ENCODE measurements at places on chromosomes 13 and 19.

DNA sequence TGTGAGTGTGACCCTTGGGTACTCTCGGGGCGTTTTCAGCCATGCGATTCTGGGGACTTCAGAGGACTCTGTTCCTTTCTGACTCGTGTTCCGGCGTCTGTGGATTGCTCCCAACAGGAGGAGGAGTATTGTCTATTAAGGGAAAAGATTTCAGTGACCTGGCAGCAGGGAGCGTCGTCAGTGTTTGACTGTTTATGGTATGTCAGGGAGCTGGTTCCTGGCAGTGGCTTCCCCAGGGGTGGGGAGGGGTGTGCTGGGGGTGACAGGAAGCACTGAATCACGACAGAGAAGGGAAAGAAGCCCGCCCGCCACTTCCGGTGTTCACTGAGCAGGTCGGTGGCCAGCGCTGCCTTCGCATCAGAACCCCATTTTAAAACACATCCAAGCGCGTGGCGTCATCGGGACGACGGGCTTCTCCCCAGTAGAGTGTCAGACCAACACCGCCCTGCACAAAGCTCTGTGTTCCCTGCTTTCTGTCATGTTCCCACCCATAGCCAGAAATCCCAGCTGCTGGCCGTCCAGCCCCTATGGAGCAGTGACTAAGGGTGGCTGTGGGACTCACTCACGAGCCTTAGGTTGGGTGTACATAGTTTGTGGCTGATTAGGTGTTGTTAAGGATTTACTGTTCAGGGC, 33.8 kb downstream of the COL4A2 start:
- no peak for DNase-seq

- DNase-seq: no peak
These were observed 1.8 kb downstream of the SPPL2B start for GRCh38 chr19:2330255-2330631.

DNA sequence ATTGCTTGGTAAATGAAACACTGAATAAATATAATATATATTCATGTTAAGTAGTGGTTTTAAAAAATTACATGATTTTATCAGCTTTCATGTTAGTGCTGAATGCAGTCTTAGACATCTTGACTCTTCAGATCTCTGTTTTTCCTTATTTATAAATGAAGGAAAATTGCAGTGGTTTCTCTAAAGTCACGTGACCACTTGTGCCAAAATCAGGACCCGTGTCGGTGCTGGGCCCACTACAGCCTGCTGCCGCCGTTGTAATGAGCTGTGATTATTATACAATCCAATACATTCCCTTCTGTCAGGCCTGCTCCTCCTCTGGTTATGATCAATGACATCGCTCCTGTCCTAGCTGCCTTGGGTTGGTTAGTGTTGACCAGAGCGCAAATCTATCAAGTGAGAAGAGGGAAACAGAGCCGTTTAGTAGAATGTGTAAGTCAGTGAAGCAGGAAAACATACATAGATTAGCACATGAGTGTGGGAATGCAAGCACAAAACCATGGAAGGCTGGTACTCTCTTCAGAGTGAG, 88.2 kb downstream of the AKAP11 start:
- DNase-seq: no peak

GRCh38 chr13:34037636-34038540, 219.9 kb downstream of the RFC3 start:
- DNase-seq: no peak

DNA sequence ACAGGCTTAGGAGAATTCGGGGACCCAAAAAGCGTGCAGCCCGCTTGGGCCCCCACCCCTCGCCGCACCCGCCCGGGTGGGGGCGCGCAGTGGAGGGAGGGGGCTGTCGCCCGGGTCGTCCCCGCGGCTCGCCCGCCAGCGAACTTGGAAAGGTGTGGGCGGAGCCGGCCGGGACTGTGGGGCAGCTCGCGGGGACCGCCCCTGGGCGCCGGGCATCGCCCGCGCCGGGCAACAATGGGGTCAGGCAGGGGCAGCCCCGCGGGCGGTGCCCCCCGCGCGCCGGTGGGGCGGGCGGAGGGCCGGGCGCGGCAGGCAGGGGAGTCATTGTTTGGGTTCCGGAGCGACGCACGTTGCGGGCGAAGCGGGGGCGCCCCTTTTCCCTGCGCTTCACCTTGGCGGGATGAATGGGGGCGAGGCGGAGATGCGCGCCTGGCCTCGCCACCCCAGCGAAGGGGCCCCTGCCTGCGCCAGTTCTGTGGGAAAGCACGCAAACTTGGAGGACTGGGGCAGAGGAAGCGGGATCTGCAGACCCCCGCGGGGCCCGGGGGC, 647 bp upstream of the KLF12 start:
- DNase-seq: no peak

GRCh38 chr19:16591803-16592556, 19.8 kb upstream of the SLC35E1 start:
- no peak for DNase-seq

GRCh38 chr19:2043961-2044708, 6.9 kb downstream of the MKNK2 start:
- no peak for DNase-seq

GRCh38 chr19:13241231-13242104, 91.3 kb downstream of the IER2 start:
- no peak for DNase-seq

DNA sequence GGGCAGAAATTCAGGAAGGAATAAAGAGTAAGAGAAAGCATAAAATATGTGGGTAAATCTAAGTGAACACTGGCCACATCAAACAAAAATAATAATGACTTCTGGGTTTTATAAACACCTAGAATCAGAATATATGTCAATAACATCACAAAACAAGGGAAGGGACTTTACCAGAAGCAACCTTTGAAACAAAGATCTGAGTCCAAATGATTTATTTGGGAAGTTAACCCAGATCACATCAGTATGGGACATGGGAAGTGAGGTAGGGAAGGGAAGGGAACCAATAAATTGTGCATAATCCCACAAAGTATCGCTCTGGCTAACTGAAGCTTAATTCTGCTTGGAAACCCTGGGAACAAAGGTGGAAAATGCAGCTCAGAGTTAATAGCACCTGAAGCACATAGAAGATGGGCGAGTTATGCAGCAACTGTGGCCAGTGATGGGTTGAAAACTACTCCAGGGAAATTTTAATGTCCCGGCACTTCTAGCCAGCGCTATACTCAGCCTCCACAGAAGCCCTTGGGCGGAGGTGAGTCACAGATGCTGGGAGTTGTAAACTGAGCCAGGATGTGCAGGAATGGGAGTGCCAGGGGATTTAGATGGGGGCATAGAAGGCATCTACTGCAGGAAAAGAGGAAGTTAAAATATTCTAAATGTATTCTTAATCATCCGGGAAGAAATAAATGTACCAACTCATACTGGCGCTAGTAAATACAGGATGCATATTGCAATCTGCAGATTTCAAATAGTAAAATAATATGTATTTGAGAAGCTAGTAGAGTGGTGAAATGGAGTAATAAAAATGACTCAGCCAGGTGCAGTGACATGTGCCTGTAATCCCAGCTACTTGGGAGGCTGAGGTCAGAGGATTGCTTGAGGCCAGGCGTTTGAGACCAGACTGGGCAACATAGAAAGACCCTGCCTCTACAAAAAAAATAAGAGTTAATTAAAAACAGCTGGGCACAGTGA, 34.2 kb upstream of the CEBPG start:
- no peak for DNase-seq

DNA sequence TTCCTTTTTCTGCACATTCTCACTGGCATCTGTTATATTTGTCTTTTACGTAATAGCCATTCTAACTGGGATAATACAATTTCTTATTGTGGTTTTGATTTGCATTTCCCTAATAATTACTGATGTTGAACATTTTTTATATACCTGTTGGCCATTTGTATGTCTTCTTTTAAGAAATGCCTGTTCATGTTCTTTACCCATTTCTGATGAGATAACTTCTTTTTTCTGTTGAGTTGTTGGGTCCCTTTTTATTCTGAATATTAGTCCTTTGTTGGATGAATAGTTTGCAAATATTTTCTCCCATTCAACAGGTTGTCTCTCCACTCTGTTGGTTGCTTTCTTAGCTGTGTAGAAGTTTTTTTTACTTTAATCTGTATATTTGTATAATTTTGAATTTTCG, 147.7 kb upstream of the TRPC4 start:
- no peak for DNase-seq

GRCh38 chr19:7441468-7442146, 47.2 kb downstream of the PEX11G start:
- no peak for DNase-seq

DNA sequence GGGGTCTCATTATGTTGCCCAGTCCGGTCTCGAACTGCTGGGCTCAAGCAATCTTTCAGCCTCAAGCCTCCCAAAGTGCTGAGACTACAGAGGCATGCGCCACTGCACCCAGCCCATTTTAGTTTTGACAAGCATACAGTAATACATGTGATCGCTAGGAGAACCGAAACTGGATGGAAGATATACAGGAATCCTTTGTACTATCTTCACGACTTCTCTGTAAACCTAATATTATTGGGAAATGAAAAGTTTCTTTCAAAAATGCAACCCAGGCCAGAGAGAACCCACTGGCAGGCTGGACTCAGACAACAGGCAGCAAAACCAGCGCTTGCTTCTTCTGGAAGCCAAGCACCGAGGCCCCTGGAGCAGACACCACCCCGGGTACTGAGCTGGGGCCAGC, 9.4 kb downstream of the C19orf12 start:
- no peak for DNase-seq

- no peak for DNase-seq
These were observed 254.7 kb upstream of the KLHL1 start for GRCh38 chr13:70362820-70363570.

- DNase-seq: no peak
These were observed 13.0 kb upstream of the USP29 start for GRCh38 chr19:57106722-57107235.

DNA sequence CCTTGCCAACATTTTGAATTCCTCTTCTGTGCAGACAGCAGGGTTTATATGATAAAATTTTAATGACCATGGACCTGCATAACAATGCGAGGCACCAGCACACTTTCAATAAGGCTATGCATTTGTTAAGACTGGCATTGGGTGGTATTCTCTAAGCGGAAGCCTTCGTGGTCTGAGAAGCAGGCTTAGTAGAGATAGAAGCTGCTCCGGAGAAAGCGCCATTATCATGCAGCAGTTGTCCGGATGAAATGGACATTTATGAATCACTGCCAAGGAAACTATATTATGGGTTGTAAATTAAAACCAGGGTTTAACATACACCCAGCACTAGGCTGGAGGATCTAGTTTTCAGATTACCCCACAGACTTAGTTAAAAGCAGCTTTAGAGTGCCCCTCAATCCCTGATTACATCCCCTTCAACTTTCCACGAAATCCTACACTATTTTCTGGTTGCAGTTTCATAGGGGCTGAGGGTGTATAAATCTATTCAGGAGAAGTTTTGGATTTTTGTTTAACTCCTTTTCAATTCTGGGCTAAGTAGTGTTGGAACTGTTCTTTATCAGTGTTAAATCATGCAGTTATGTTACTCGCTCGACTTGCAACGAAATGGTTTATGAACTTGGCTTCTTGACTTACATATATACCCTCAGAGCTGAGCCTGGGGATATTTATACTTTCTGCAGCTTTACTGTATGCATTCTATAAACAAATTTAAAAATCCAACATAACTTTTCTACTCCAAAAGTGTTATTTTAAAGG, 193.3 kb downstream of the PCDH9 start:
- DNase-seq: no peak

DNA sequence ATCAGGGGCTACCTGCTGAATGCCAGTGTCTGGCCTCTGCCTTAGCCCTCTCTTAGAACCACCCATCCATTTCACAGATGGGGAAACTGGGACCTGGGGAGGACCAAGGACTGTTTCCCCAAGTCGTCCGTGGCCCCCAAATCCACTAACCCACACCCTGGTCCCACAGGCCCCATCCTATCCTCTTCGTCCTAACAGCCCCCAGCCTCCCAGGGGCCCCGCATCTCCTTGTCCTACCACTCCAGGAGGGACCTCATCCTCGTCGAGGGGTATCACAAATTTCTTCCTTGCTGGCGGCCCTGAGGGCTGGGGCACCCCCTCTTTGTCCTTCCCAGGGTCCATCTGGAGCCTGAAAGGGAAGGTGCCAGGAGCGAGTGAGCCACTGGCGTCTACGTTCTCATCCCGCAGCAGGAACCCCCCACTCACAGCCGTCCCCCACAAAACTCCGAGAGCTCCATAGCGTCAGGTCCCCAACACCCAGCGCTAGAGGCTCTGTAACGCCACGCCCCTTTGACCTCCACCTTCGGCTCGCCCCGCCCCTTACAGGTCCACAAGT, 606 bp downstream of the ERCC1 start:
- no peak for DNase-seq

DNA sequence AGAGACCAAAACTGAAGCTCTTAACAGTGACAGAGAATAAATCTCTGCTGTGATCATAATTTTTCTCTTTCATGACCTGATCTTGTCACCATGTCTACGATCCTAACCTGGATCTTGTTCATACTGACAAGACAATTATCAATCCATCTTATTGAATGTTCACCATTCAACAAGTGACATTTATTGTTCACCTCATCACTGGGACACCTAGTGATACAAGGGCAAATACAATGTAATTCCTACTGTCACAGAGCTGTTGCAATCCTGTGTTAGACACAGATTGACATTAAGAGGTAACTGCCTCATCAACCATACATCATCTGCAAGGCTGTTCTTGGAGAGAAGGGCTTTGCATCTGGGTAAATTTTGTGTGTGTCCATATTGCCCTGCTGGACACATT, 942.4 kb upstream of the PRR20A start:
- DNase-seq: no peak

DNA sequence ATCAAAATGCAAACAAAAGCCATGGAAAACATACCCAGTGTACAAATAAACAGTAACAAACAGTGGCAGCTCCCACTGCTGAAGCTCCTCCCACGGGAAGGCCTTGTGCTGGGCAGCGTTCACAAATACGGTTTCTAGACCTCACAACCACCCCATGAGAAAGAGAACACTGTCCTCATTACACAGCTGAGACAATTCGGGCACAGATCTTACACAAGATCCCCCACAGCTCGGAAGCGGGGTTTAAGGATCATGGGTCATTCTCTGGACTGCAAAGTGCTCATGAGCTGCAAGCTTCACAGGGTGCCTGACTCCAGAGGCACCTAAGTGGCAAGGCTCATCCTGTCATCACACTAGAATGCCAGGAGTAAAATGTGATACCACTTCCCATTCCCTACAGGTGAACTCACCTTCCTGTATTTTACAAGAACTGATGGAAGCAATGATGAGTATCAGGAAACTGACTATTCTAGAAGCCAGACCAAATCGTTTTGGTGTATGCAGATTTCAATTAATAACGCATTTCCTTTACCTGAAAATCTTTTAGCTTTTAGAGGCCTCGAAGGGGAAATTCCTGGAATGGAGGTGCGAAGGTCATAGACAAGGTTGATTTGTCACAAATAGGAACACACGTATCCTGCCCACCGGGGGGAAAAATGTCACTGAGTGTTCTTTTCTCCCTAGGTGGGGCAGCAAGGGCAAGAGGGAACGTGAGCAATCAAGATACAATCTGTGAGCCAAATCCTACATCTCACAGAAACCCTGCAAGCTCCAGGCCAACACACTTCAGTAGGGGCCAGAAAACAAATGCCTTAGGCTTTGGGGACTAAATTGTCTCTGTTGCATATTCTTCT, 41.2 kb downstream of the STK24 start:
- DNase-seq: no peak
